ENCODE measurements at places on chromosomes 5 and 9.

- DNase-seq, result no peak
Measured at GRCh38 chr9:87433853-87434252, 63.8 kb upstream of the DAPK1 start.

GRCh38 chr9:131677444-131678180, 62.3 kb downstream of the RAPGEF1 start:
- no peak for DNase-seq

GRCh38 chr5:172322028-172322965, 38.7 kb upstream of the UBTD2 start:
- DNase-seq, result no peak

- no peak for DNase-seq
Measured at GRCh38 chr5:80411589-80412219, 3.8 kb downstream of the ZFYVE16 start.

GRCh38 chr5:35811108-35811741, 45.5 kb upstream of the IL7R start:
- DNase-seq, result no peak

- no peak for DNase-seq
Measured at GRCh38 chr5:78747055-78747454, 98.5 kb upstream of the LHFPL2 start.

DNA sequence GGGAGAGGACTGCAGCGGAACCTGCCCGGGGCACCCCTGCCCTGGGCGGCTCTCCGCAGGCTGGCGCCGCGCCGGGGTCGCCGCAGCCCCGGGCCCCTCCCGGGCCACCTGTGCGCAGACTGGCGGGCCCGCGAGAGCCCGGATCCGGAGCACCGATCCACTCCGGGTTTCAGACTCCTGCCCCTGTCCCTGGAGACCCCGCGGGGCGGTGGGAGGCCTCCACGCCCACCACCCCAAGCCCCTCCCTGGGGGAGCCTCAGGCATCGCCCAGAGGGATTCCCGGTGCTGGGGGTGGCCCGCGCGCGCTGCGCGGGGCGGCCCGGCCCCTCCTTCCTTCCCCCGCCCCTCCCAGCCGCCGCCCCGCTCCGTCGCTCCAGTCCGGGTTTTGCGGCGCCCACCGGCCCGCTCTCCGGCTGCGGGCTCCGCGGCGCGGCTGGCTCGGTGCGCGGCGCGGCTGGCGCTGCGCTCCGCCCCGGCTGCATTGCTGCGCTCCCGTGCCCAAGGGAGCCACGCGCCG, at the start of gene UNC5A:
TSS of gene UNC5A (plus strand) at position 479 of the 517 bp plus-strand sequence. CDS start 192 bp downstream, outside the sequence.
- peak; percentile 72 for DNase-seq

- DNase-seq, result no peak
Measured at GRCh38 chr5:171537070-171537849, 117.8 kb downstream of the FGF18 start.

DNA sequence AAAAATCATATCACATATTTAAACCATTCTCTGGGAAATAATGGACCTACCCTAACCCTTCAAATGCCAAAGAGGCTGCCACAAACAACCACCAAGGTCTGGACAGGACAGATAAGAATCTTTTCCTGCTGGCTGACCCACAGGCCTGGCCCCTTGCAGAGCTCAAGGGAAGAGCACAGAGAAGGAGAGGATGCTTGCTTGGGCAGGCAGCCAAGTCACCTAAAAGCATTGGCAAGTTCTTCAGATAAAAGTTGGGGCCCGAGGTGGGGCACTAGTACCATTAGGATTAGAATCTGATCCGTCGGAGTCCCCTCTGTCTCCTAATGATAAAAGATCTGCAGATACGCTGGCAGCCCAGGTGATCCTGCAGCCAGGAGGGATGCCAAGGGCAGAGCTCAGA, 176.6 kb downstream of the GABBR2 start:
- DNase-seq, result no peak

- no peak for DNase-seq
Measured at GRCh38 chr5:9833871-9834270, 203.7 kb upstream of the TAS2R1 start.

- DNase-seq, result no peak
Measured at GRCh38 chr5:56565644-56566043, 249.7 kb upstream of the MAP3K1 start.

GRCh38 chr9:92764381-92764987, at the start of gene BICD2:
BICD2 (minus strand) TSS chr9:92764833; CDS start chr9:92764744, 89 bp downstream.
- DNase-seq, result no peak

DNA sequence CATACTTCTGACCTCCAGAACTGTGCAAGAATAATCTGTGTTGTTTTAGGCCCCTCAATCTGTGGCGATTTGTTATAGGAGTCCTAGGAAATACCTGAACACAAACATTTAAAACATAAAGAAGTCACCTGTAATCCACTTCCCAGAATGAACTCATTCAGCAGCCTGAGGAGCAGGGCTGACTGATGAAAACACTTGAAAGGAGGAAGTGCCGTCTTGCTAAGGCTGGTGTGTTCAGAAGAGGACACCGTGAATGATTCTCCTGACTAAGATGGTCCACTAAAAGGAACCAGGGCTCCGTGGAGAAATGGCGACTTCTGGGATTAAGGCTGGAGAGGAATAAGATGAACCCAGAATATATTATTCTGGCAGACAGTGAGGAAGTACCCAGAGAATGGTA, 18.7 kb upstream of the MARCHF6 start:
- DNase-seq, result no peak

- DNase-seq, result no peak
Measured at GRCh38 chr5:4361753-4362152, 766.1 kb downstream of the IRX1 start.

- DNase-seq, result no peak
Measured at GRCh38 chr9:76180541-76180940, 213.7 kb downstream of the RFK start.

- DNase-seq, result no peak
Measured at GRCh38 chr5:56475689-56476486, 242.8 kb upstream of the ANKRD55 start.

DNA sequence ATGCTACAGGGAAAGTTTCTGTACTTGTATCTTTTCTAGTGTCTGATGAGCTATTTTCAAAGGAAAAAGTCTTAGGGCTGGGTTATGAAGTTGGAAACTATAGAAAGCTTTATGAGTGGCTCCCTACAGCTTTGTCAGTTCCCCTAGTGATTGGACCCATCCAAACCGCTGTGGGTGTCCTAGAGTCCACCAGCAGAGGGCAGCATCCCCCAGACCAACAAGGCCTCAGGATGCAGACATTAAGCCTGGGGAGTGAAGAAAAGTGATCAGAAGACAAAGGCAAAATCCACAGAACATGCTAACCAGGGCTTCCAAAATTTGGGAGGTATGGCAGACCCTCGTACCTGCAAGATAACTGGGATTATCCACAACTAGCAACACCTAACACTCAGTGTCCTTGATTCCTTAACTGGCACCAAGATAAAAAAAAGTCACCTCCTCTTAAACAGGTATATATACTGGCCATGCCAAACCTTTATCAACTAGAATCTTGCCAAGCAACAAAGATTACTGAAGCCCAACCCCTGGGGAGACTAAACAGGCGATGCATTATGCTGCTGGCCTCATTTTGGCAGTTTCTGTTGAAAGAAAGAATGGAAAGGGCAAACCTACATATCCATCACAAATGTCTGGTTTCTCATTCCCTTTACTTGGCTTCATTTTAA, 110.4 kb upstream of the NR5A1 start:
- peak; percentile 74 for DNase-seq

- no peak for DNase-seq
Measured at GRCh38 chr9:98071737-98072136, 15.2 kb downstream of the NANS start.

DNA sequence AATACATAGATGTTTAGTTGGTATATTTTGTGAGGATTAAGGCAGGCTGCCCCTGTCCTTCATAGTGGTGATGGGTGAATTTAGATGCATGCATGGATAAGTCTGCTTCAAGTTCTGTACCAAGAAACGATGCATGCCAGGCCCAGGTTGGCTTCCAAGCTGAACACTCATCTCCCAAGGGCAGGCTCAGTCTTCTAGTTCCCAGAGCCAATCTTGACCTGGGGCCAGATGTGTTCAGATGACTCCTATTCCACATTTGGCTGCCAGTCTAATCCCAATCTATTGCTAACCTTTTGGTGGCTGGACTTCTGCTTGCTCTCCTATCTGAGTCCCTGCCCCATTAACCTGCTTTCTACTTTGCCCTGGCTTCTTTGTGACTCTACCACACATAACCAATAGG, 18.5 kb upstream of the SNAPC3 start:
- DNase-seq, result no peak

DNA sequence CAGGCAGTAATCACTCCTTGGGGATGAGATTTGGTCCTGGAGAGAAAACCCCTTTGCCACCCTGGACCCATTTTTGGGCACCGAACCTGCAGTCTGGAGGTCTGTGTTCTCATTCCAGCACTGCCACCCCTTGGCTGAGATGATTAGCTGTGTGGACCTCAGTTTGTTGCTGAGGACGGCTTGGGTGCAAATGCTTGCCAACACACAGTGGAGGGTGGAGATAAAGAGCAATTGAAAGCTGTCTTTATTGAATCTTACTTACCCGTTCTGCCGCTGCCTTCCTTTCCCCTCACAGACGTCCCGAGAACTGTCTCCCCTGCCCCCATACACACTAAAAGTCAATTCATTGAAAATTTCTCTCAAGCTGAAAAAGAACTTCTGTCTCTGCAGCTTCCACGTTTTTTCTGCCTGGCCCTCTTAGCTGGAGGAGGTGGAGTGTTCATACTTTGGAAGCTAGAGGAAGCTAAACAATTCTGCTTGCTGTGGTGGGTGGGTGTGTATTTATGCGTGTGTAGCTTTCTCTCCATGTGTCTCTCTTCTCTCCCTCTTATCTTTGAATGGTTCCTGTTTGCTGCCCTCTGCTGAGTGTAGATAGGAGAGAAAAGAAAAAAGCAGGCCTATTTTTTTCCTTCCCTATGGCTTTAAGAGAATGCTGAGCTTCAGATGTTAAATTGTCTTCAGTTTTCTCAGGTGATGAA, 6.6 kb downstream of the GALNT10 start:
- no peak for DNase-seq

DNA sequence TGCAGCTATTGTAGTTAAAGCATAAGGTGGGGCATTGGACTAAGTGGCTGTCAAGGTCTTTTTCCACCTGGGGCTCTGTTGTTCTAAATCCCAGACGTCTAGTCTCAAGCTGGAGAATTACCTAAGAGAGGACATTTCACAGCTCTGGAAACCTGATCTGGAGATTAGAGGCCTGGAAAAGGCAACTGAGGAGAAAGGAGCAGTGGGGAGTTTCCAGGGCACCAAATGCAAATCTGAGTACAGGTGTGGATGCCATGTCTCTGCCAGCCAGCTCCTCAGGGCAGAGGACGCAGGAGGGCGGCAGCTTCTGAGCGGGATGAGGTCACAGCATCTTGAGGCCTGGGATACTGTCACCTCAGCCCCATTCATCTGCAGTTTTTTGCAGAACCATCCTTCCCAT, 65.2 kb downstream of the PPARGC1B start:
- no peak for DNase-seq

DNA sequence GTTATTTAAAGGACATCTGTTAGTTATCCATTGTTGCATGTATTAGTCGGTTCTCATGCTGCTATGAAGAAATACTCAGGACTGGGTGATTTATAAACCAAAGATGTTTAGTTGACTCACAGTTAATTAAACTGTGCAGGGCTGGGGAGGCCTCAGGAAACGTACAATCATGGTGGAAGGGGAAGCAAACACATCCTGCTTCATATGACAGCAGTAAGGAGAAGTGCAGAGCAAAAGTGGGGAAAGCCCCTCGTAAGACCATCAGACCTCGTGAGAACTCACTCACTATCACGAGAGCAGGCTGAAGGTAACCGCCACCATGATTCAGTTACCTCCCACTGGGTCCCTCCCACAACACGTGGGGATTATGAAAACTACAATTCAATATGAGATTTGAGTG, 2064.1 kb downstream of the MAT2B start:
- no peak for DNase-seq

DNA sequence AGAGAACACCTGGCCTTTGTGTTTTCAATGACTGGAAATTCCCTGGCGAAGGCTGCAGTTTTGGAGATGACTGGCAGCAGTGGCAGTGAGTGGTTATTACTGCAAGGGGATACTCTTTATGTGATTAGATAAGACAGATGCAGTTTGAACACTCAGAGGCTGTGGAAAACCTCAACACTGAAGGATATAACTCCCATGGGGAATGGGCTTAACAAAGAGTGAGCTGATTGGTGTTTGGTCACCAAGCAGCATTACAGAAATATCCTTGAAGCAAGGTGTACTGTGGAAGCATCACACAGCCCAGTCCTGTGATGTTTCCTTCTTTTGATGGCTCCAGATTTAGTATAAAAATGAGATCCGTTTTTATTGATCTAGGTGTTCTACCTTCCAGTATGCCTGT, 490.7 kb upstream of the PTPRD start:
- DNase-seq, result no peak

GRCh38 chr5:95668728-95669127, 14.1 kb downstream of the SPATA9 start:
- DNase-seq, result no peak

DNA sequence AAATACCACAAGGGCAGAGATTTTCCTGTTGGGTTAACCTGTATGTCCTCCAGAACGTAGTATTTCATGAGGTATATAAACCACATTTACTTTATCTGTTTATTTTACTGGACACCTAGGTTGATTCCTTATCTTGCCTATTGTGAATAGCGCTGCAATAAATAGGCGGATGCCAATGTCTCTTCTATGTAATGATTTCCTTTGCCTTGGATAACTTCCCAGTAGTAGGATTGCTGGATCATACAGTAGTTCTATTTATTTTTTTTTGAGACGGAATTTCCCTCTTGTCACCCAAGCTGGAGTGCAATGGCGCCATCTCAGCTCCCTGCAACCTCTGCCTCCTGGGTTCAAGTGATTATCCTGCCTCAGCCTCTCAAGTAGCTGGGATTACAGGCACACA, 15.6 kb upstream of the TUT7 start:
- DNase-seq, result no peak

DNA sequence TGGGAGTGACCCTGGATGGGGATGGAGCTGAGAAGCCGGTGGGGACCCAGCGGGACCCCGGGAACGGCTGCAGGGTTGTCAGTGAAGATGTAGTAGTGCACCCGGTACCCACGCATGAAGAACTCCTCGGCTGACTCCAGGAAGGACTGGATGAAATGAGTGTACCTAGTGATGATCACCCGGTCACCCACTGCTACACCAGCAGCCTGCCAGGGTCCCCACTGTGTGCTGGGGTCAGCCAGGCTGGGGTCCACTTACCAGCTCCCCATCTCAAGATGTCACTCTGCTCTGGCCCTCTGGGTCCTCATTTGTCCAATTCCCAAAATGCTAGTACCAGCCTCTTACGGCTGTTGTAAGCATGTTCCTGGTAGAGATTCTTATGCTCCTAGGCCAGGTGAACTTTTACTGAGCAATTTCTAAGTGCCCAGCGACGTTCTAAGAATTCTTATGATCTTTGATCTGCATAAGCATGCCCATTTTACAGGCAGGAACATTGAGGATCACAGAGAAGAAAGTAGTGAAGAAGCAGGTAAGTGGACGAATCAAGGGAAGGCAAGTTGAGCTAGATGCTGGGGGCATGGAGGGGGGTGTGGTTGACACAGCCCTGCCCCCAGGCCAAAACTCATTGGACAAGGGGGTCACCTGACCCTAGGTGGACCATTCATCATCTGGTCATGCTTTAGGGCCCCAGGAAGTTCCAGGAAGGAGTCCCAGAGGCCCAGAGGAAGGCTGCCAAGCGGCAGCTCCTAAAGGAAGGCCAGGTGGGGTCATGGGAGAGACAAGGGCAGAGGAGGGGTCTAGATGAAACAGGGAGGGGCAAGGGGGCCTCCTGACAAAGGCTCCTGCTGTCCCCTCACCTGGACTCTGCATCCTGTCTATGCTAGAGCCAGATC, 9.4 kb downstream of the GBGT1 start:
- no peak for DNase-seq

GRCh38 chr5:172688349-172689217, 47.5 kb downstream of the NEURL1B start:
- peak; percentile 58 for DNase-seq
